ENCODE measurements at places on chromosomes 7 and 10.

DNA sequence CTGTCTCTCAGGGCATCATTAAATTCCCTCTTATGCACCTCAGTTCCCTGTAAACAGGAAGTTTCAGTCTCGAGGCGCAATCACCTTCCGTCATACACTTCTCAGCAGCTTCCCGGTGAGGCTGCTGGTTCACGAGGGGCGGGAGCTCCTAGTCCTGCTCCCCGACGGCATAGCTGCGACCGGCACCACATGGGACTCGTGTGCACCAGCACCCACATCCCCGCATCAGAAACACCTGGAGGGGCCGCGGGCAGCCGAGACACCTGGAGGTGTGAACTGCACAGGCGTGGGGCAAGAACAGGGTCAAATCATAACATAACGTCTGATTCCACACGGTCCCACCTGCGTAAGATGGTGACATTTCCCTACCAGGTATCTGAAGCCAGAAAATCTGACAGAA lies 52.7 kb downstream of the DIP2C start:
- peak; percentile 64 for DNase-seq
- H3K27ac ChIP-seq, result no peak overlapping the region
- H3K36me3 ChIP-seq, result no peaks in the 10 kb centered on the region
- peaks cover 51% of the 10 kb centered on the region for H3K4me1 ChIP-seq

DNA sequence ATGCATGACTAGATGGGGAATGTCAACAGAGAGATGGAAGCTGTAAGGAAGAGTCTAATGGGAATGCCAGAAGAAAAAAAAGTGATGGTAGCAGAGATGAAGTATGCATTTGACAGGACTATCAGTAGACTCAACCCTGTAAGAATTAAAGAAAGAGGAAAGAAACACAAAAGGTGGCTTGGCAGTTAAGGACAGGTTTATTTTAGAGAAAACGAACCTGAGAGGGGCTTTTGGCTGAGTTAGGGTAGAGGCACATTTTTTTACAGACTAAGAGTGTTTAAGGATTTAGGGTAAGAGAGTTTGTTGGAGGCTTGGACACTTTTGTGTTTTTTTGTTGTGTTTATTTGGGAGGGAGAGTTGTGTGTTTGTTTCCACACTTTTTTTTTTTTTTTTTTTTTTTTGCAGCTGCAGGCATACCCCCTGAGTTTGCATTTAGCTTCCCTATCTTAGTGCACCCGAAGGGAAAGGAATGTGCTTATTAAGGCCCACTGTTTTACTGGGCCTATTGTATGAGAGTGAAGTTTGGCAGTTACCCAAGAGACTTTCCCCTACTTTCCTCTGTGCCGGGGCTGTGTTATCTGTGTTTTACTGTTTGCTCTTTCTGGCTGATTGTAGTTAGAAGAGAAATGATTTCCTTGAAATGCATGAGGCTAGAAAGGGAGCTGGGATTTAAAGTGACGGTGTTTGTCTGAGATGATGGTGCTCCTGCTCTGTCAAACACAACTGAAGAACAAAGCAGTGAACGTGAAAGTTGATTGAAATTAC lies 32.0 kb downstream of the NPVF start:
- H3K27ac ChIP-seq, result no peak overlapping the region
- no peaks in the 10 kb centered on the region for H3K4me1 ChIP-seq
- H3K27me3 ChIP-seq, result no peaks in the 10 kb centered on the region
- no peak for DNase-seq
- no peak overlapping the region for H3K4me3 ChIP-seq
- no peaks in the 10 kb centered on the region for H3K36me3 ChIP-seq

DNA sequence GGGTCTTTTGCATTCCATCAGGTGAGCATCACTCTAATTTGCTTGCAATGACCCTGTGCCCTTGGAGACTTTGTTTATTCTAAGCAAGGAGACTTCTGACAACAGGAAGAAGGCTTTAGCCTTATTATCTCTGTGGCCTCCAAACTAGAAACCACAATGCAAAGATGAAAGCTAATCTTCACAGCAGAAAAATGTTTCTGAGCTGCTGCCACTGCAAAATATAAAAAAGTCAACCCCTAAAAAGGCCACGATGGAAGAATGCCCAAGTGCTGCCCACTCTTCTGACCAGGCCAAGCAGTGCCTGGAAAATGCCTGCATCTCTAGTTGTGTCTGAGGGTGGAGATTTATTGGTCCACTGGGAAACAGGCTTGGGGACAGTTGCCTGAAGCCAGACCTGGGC lies 299.9 kb downstream of the C7orf25 start:
- H3K4me3 ChIP-seq, result no peak overlapping the region
- no peaks in the 10 kb centered on the region for H3K4me1 ChIP-seq
- DNase-seq, result no peak
- H3K36me3 ChIP-seq, result no peaks in the 10 kb centered on the region

GRCh38 chr10:31698181-31698830 lies 230.3 kb downstream of the ARHGAP12 start:
- H3K27ac ChIP-seq, result peak overlapping the region; percentile 85
- H3K4me1 ChIP-seq, result peaks cover 97% of the 10 kb centered on the region
- no peak overlapping the region for H3K4me3 ChIP-seq
- H3K27me3 ChIP-seq, result no peaks in the 10 kb centered on the region
- no peaks in the 10 kb centered on the region for H3K36me3 ChIP-seq

DNA sequence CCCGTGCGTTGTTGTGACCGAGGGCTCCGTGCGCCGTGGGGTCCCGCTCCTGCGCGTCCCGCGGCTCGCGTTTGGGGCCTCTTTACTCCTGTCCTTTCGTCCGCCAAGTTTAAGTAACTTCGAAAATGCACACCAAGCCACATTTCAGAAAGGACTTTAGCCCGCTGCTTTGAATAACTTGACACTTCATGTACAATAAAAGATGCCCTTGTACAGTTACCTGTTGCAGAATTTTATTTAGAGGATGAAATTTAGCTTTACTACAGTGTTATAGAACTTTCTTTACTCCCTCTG lies 459 bp downstream of the SUGCT start:
- H3K36me3 ChIP-seq, result no peaks in the 10 kb centered on the region
- H3K4me3 ChIP-seq, result peak overlapping the region; percentile 93
- peak overlapping the region; percentile 89 for H3K27ac ChIP-seq
- no peak for DNase-seq

- H3K27me3 ChIP-seq, result no peaks in the 10 kb centered on the region
- no peak overlapping the region for H3K4me3 ChIP-seq
- no peak overlapping the region for H3K27ac ChIP-seq
Observed at GRCh38 chr7:97145068-97145467, 27.6 kb downstream of the SDHAF3 start.

DNA sequence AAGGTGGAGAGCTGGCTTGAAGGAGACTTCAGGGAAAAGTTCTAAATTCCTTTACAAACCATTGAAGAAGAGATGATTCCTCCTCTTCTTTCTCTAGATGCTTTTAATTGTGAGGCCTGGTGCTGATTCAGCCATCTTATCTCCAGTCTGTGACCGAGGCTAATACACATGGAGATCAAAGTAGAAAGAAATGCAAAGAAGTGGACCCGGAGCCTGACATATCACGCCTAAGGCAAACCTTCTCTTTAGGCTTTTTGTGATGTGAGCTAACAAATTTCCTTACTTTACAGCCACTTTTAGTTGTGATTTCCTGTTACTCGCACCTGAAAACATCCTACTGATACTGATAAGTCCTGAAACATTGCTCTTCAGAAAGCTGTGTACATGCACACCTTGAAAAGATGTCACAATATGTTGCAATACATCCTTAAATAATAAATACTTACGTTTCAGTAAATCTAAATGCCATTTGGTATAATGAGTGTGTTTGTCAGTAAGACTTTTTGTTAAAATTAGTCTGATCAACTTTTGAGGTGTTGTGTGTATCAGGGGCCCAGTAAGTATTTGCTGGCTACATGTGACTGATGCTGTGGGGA lies 192.4 kb downstream of the BAMBI start:
- H3K36me3 ChIP-seq, result no peaks in the 10 kb centered on the region
- no peak for DNase-seq
- no peaks in the 10 kb centered on the region for H3K27me3 ChIP-seq
- no peaks in the 10 kb centered on the region for H3K4me1 ChIP-seq
- no peak overlapping the region for H3K4me3 ChIP-seq

DNA sequence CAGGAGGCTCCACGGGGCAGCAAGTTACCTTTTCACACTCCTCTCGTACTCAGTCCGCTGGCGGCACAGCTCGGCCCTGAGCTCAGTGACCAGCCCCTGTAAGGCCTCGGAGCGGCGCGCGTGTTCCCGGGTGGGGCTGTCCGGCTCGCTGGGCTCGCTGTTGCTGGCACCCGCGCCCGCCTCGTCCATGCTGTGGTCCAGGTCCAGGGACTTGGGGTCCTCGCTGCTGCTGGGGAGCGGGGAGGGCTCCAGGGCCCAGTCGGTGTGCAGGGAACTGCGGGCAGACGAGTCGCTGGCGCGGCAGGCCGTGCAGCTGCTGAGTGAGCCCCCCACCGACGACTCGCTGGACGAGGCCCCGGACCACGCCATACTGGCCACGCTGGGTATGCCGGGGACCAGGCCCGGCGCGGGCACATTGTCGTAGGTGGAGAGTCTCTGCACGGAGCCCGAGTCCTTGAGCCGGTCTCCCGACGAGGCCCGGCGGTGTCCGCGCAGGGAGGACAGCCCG lies 143.8 kb downstream of the MAPK8 start:
- H3K27ac ChIP-seq, result no peak overlapping the region
- no peaks in the 10 kb centered on the region for H3K4me1 ChIP-seq
- H3K4me3 ChIP-seq, result no peak overlapping the region
- H3K27me3 ChIP-seq, result no peaks in the 10 kb centered on the region
- peak; percentile 57 for DNase-seq
- no peaks in the 10 kb centered on the region for H3K36me3 ChIP-seq

GRCh38 chr10:230758-231157 lies 95.5 kb downstream of the ZMYND11 start:
- H3K4me3 ChIP-seq, result no peak overlapping the region
- no peak overlapping the region for H3K27ac ChIP-seq
- no peaks in the 10 kb centered on the region for H3K36me3 ChIP-seq

Measured in sigmoid colon (tissue), 7 donors.